ENCODE measurements at places on chromosomes 7 and 10. TPM values are rescaled to one million over a fixed set of nuclear protein-coding genes. Genes with fewer than 3 reads are reported as not detected.

- DNase-seq = no peak
Measured at GRCh38 chr10:88473989-88474883, 108.9 kb downstream of the RNLS start.

- no peak for DNase-seq
Measured at GRCh38 chr10:6065835-6066234, 3.7 kb upstream of the IL2RA start.

DNA sequence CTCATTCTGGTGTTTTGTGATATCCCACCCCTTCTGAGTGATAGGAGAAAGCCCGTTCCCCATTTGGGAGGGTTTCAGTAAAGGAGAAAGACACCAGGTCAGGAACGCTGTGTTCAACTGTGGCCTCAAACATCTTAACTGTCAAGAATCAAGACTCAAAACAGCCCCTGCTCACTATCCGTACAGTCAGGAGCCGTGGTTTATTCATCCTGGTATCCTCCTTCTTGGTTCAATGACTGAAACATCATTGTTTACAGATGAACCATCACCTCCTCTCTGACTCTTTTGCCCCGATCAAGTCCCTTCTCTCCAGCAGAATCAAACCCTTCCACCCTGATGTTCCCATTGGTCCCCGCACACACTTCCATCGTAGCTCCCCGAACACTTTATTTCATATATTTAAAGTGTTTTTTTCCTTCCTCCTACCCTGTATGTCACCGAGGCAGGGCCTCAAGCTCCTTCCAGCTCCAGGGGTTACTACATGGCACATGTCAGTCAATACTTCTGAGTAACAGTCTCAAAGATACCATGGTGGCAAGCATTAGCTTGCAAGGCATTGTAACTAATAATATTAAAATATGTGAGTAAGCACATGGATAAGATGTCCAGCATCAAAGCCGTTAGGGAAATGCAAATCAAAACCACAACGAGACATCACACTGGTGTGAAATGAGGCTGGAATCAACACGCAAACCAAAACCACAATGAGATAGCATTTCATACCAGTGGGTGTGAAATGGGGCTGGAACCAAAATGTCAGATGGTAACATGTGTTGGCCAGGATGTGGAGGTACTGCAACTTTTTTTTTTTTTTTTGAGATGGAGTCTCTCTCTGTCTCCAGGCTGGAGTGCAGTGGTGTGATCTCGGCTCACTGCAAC is 124.7 kb upstream of the C1QL3 start:
- no peak for DNase-seq

DNA sequence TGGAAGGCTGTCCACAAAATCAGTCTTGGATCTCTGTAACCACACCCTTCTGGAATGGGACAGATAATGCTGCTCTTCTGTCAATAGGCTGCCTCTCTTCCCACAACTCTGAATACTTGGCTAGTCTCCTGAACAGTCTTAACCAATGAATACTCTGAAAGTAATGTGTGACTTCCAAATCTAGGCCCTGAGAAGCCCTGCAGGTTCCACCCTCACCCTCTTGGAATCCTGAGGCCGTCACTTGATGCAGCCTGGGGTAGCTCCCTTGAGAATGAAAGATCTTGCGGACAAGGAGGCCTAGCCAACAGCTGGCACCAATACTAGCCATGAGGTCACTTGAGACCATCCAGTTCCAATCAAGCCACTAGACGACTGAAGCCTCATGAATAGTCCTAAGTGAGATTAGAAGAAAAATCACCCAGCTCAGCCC is 109.2 kb downstream of the ARHGAP12 start:
- no peak for DNase-seq

- no peak for DNase-seq
Measured at GRCh38 chr7:77461246-77461645, 45.1 kb upstream of the GSAP start.

DNA sequence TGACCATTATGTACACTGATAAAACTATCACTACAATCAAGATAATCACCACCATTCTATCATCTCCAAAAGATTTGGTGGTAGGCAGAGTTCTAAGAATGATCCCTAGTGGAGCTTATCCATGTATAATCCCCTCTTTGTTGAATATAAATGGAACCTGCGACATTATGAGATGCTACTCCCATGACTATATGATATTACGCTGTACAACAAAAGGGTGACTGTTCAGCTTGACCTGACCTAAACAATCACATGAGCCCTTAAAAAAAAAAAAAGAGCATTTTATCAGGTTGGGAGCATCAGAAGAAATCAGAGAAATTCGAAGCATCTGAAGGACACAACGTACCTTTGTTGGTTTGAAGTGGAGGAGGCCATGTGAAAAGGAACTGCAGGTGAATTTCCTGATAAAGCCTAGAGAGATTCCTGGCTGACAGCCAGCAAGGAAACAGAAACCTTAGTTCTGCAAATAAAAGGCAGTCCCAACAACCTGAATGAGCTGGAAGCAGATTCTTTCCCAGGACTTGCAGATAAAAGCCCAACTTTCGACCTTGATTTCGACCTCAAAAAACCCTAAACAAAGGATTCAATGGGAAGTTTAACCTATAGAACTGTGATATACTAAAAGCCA is 270.7 kb downstream of the ADRA2A start:
- DNase-seq = no peak

GRCh38 chr10:132646443-132647097 is 109.0 kb downstream of the INPP5A start:
- DNase-seq = no peak

DNA sequence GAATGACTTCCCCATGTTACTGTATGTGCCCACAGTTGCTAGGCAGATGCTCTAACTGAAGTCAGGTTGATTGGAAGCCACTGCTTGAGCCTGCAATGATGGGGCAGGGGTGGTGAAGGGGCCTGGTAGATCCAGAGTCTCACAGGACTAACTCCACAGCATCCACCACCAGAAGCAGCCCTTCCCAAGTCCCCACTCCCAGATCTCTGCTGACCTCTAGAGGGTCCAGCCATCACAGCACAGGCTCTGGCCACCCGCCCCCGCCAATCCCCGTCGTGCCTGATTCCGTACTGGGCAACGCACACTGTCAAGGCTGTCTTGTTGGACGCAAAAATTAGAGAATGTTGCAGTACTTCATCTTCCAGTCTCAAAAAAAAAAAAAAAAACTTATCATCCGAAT is 136.8 kb upstream of the PDE1C start:
- DNase-seq = no peak

- no peak for DNase-seq
Measured at GRCh38 chr7:981793-982510, 1.0 kb upstream of the CYP2W1 start.

DNA sequence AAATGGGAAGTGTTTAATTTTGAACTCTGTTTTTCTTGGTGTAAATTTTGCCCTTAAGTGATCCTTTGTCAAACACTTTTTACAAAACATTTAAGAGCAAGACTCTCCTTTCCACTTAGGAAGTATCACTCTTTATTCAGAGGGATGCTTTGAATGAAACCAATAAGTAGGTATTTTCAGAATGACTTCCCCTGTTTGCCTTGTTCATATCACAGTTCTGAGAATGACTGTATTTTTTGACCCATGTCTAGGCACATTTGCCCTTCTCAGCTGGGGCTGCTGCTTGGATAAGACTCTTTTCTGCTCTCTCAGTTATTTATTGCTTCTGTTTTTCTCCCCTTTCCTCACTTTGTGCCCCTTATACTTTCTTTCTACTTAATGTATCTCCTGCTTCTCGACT is 98.2 kb downstream of the CCNY start:
- no peak for DNase-seq

DNA sequence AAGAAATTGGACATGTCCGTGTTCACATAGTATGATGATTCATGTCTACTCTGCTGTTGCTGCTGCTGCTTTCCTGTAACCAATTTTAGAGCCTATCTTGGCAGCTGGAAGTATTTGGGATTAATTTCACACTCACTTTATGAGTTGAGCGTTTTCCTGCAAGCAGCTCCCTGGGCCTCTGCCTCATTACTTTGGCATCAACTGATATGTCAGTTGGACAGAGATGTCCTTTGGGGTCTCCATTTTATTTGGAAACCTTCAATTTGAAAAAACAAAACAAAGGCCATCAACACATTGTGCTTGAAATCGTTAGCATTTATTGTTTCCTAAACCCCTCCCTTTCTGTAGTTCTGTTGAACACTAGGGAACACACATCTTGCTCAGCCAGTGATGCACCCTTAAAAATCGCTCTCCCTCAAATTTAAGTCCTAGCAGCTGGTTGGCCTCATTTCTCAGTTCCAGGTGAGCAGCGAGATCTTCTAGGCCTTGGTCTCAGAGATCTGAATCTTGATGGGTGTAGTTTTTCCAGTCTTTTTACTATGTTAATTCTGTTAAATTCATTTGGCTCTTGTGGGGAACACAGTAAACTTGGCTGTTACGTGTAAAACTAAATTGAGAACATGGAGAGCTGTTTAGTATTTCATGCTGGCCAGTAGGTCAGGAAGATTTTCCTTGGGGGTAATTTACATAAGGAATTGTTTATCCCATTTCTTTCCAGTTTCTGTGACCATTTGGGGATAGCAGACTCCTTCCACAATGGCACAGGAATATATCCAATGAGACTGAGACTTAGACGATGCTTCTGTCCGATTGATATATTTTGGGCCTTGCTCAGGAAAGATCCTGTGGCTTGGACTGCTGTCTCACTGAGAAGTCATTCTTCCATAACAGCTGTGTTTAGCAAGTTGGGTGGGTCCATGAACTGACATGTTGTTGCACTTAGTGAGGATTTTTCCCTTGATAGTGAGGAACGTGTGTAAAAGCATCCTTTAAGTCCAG is 371.6 kb downstream of the BBS9 start:
- no peak for DNase-seq

- DNase-seq = no peak
Measured at GRCh38 chr7:158395349-158395748, 192.3 kb downstream of the PTPRN2 start.

DNA sequence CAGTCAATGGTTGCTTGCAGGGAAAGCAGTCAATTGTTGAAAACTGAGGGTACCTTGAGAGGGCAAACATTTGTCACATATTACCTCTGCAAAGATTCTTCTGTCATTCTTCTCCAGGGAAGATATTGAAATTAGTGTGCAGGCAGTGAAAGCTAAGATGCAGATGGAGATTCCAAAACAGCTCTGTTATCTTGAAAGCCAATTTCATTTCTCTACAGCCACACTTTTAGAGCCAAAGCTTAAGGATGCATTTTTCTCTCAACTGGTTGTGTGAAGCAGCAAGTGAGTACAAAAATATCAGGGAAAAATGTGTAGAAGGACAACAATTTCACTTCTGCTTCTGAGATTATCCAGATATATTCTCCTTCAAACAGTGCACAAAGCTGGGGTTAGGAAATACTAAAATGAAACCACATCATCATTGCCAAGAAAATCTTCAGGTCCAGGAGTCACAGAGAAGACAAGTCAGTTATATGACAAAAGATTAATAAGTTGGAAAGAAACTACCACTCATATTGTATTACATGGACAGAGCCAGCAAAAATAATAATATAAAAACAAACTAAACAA is 16.3 kb downstream of the SGMS1 start:
- DNase-seq = no peak

GRCh38 chr10:1368842-1369171 is 312.6 kb downstream of the WDR37 start:
- DNase-seq = no peak

GRCh38 chr10:17038627-17039026 is 91.0 kb downstream of the CUBN start:
- DNase-seq = no peak

DNA sequence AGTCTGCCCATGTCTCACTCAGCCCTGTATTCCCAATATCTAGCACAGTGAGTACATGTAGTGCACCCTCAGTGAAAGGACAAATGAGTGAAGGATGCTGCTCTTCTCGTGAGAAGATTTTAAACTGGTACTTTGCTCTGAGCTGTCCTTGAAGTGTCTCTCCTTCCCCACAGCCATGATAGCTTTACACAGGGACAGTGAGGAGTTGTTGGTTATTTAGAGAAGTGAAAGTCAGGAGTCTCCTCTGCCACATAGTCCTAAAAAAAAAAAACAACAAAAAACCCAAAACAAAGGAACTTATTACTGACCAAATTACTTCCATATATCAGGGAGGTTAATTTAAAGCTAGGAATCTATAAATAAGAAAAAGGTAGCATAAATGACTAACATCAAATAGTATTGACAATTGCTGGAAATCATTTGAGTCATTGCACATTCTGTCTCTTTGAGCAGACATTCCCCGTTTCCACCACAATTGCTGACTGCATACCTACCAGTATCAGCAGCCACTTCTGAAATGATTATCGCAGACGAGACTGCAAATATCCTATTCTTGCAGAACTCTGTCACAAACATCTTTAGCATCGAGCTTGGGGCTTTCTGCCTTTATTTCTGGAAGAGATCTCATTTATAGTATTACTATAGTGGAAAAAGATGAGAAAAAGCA is 202.1 kb downstream of the PTEN start:
- DNase-seq = no peak

The SAMD9L gene
- 5.0 TPM for polyA plus RNA-seq

The ANKRD61 gene
- 0.06 TPM for polyA plus RNA-seq

The DLX6 gene
- 0.09 TPM for polyA plus RNA-seq

The TMEM176B gene
- 84.0 TPM for polyA plus RNA-seq

The CFAP69 gene
- polyA plus RNA-seq = 2.4 TPM

The CLIP2 gene
- 19.7 TPM for polyA plus RNA-seq

The CNNM1 gene
- 2.3 TPM for polyA plus RNA-seq

All from urinary bladder (tissue), 4 donors.